ENCODE measurements at places on chromosomes 6 and 20.

DNA sequence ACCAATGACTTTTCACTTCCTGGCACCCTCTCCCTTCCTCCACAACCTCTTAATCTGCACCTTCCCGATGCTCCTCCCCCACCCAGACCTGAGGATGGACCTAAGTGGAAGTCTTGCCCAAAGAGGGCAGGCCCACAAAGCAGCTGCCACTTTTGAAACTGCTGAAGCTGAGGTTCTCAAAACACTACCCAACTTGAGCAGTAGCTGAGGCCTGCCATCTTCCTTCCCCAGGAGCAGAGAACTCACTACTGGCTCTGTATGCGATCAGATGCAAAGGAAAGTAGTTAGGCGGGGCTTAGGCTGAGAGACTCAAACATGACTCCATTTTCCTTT is 1.5 kb downstream of the HM13 start:
- no peak for DNase-seq

DNA sequence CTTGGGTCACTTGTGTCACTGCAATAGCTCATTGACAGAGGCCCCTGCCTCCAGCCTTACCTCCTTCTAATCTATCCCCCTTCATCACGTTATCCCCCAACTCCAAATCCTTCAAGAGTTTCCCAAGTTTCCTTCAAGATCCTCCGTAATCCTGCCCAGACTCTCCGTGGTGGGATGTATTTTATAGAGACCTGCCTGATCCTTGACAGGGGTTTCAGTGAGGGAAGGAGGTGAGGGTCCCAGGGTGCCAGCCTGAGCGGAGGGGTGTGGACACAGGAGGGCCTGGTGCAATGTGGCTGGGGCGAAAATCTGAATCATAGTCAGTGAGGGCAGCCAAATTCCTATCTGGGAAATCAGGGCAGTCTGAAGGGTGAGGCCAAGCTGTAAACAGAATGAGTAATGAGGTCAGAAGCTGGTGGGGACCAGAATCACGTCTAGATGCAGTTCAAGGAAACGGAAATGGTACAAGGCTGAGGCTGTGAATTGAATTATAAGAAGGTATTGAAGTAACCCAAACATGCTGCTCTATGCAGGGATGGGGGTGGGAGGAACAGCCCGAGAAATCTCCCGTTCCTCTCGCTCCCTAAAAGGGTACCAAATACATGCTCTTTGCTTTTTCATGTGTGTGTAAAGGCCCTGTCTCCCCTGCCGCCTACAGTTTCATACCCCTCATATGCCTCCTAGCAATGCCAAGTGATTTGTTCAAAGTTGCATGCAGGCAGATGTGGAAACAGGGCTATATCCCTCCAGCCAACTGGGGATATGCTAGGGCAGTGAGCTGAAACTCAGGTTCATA is 35.4 kb upstream of the PIM1 start:
- DNase-seq: no peak

- no peak for DNase-seq
Measured at GRCh38 chr6:134724771-134725340, 225.0 kb downstream of the ALDH8A1 start.

DNA sequence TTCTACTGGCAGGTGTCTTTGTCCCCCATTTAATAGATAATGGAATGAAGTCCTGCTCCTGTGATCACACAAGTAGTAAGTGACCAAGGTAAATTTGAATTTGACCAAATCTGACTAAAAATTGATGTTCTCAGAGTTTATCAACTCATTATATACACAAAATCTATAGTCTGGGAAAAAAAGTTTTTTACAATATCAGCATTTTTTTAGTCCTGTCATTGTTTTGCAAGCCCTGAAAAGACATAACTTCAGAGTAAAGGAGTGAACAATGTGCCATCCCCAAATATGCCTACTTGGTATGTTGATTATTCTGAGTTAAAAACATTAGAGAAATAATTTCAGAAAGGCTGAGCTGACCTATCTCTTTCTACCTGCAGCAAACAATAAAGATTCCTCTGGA is 114.2 kb downstream of the C6orf58 start:
- no peak for DNase-seq

GRCh38 chr6:129732034-129732433 is 22.1 kb upstream of the ARHGAP18 start:
- DNase-seq: no peak

GRCh38 chr6:47163536-47163935 is 121.4 kb upstream of the ADGRF1 start:
- no peak for DNase-seq

DNA sequence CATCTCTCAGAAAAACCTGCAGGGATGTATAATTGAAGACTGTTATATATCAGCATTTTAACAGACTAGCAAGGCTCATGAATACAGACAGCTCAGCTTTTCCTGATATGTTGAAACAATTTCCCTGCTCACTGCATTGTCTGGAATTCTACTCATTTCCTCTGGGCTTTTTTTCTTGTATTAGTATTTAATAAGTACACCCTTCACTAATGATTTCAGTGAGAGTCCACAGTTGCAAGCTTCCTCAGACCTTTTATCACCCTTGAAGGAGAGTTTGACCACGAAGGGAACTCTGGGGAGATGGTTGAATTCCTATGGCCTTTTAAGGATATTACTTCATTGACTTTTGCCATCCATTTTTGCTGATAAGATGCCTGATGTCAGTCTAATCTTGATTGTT is 248.7 kb downstream of the ADGB start:
- no peak for DNase-seq

DNA sequence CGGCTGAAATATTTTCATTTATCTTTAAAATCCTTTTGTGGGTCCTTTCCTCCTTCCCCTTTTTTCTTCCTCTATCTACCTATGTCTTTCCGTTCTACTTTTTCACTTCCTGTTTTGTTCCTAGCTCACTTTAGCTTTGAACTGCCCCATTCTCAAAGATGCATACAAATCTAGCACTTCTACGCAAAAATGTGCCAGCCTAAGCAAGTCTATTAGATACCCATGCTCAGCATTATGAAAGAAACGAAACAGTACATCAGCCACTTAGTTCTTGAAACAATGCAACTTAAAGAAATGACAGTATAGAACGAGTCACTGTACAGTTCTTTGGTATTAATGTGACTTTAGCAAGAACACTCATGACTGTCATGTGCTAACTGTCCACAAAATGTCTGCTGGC is 47.3 kb upstream of the MARCKS start:
- peak; percentile 66 for DNase-seq

DNA sequence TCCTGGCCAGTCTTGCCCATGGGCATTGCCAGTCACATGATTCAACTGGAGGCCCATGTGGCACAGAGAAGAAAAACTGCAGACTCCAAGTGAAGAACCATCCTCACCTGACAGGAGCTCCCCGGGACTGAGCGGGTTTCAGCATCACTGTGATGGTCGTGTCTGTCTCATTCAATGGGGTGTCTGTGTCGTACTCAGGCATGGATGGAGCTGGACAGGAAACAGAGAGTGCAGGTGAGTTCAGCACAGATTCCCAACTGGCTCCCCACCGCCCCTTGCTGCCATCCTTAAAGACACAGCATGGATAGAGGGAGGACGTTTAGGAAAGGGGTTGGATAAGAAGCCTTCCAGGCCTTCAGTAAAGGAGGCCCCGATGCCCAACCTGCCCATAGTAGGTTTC is 732.3 kb upstream of the CHD6 start:
- no peak for DNase-seq

DNA sequence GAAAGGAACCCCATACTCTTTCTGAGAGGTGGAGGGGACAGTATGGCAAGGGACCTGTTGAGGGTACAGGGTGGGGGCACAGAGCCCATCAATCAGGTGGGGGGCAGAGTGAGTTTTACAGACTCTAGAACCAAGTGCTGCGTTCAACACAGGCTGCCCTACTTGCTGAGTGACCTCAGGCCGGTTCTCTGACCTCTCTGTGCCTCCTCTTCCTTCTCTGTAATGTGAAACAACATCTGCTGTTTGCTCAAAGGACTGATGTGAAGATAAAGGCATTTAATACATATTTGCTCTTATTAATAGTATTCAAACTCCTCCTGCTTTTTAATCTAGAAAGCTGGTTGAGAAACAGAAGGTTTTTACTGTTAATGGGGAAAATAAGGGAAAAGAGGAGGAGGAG is 25.9 kb upstream of the APMAP start:
- DNase-seq: no peak

DNA sequence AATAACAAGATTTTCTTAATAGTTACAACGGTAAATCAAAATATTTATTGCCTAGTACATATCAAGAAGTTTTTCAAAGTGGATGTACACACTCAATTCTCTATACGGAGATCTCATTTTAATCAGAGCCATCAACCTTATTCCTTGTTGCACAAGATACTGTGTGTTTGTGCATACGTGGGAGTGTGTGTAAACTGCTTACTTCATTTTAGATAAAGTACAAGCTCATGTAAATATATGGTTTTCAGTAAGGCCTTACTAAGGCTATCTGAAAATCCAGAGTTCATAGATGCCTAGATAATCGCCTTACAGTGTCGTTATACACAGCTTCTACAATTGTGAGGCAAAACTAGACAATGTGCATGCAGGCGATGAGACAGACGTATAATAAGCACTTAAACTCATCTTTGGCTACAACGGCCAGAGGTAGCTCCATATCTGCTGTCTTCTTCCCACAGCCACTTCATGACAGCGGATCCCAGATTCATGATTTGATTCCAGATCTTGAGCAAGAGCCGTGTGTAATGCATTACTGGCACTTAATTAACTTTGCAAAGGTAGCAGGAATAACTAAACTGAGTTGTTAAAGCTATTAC is 2.5 kb downstream of the PERP start:
- no peak for DNase-seq

DNA sequence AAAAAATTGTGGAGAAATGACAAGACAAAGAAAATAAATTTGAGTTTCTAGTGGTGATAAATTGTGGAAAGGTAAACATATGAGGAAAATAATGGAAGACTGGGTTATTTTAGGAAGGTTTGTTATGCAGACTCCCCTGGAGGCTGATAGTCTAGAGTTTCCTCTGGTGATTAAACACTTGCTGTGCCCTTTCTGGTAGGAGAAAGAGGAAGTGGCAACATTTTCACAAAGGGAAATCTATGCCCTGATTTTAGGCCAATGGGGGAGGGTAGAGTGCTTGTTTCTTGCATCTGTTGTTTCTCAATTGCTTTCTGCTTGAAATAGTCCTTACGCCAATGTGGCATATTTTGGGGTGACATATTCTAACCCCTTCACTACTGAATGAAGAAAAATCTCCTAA is 129.1 kb upstream of the DOK5 start:
- DNase-seq: no peak

DNA sequence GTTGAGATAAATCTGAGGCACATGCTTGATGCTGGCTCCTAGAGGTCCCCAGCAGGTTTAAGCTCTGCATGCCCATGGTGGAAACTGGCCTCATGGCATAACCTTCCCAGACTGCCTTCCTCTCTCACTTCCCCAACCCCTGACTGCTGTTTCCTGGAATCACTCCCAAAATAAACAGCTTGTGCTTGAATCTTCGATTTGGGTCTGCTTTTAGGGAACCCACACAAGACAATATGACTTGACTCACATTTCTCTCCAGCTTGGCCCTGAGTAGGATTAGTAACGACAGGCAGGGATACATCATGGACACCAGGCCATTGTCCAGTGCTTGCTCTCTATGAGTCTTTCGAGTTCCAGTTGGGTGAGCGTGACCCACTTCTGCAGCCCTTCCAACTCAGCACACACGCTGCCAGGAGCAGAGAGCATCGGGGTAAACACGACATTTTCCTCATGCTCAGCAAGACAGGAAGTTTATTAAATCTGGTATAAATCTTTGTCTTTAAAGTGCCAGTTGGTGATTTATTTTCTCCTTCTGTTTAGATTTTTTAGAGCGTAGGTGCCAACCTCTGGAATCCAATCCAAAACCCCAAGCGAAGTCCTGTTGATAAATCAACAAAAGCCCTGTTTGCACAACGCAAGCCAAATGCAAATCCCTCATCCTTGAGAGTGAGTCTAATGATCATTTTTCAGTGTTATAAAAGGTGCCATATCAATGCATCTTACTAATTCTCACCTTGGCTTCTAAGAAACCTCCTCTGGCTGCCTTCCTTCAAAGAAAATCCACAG is 135.0 kb downstream of the FOXA2 start:
- no peak for DNase-seq

DNA sequence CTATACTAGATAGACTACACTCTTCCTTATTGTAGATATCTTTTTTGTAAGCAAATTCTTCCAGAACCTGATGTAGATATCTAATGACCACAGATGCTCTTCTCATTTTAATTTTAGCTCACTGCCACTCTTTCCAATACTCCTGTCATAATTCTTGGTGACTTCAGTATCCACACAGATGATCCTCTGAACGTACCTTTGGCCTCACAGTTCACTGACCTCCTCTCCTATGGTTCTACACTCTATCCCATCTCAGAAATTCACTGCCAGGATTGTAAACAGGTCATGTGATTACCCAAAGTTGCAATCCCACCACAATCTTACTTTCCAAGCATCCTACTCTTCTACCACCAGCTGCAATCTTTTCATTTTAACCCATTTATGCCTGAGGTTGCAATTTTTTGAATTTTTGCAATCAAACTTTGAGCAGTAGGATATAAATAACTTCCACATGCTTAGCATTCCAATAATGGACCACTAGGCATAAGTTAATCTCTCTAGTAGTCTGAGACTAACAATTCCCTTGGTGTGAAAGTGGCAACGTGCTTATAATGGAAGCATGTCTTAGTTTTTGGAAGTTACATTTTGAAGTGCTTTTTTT is 31.2 kb downstream of the ESF1 start:
- no peak for DNase-seq

GRCh38 chr6:135163440-135163738 is 17.7 kb upstream of the MYB start:
- DNase-seq: no peak

- no peak for DNase-seq
Measured at GRCh38 chr6:160428069-160428430, 79.9 kb downstream of the SLC22A3 start.

- no peak for DNase-seq
Measured at GRCh38 chr6:98324446-98324845, 509.9 kb upstream of the POU3F2 start.

GRCh38 chr20:54456961-54457360 is 18.4 kb upstream of the DOK5 start:
- DNase-seq: no peak

- DNase-seq: no peak
Measured at GRCh38 chr6:55868771-55869479, 6.5 kb downstream of the BMP5 start.

DNA sequence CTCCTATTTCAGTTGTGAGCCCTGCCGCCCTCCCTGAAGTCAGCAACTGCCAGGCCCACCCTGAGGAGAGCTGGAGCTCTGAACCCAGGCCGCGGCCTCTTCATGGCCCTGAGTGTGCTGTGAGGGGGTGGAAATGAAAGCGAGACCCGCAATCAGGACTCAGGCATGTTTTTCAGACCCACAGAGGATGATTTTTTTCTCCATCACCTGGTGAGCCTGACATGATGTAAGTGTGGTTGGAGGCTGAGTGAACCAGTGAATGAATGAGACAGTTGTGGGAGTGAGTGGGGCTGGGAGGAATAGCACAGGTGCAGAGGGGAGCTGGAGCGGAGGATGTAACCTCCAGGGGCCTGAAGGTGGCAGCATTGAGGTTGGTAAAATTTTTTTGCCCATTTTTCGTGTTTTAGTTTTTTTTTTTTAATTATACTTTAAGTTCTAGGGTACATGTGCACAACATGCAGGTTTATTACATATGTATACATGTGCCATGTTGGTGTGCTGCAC is 18.3 kb downstream of the RAET1L start:
- DNase-seq: peak; percentile 51

GRCh38 chr6:12279322-12280091 is 10.7 kb upstream of the EDN1 start:
- DNase-seq: no peak
